ENCODE measurements at places on chromosomes 16 and 17. TPM values are rescaled to one million over a fixed set of nuclear protein-coding genes. Genes with fewer than 3 reads are reported as not detected.
A peak's percentile ranks its signal among the peaks of the same experiment; 100 is the strongest.

GRCh38 chr17:66570447-66571195 lies 264.3 kb upstream of the CACNG5 start:
- no peak for DNase-seq

GRCh38 chr17:47687748-47688147 lies 6.2 kb upstream of the TBKBP1 start:
- DNase-seq = peak; percentile 61

DNA sequence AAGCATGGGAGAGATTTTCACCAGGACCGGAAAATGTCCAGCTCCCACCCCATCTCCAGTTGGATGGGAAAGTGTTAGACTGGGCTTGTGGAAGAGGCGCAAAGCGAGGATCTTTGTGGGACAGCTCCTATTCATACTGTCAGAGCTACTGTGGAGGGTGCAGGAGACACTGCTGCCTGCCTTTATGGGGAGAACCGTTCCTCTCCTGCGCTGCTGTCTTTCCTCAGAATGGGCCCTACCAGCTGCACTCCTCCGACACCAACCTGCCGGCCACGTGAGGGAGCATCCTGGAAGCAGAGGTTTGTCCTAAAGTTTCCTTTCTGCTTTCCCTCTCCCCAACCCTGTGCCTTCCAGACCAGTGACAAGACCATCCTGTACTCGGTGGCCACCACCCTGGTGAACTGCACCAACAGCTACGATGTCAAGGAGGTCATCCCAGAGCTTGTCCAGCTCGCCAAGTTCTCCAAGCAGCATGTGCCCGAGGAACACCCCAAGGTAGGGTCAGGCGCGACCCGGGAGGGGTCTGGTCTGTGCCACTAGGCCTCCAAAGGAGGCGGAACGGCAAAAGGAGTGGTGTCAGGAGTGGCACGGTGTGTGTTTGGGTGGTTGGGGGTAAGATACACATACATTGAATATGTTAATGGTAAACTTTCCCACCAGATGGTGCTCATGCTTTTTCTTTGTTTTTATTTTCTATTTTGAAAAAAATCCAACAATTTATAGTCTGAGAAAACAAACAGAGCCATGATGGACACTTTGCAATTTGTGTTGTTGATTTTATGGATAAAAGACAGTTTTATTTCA lies 23.0 kb downstream of the SLC35G3 start:
- DNase-seq = no peak

DNA sequence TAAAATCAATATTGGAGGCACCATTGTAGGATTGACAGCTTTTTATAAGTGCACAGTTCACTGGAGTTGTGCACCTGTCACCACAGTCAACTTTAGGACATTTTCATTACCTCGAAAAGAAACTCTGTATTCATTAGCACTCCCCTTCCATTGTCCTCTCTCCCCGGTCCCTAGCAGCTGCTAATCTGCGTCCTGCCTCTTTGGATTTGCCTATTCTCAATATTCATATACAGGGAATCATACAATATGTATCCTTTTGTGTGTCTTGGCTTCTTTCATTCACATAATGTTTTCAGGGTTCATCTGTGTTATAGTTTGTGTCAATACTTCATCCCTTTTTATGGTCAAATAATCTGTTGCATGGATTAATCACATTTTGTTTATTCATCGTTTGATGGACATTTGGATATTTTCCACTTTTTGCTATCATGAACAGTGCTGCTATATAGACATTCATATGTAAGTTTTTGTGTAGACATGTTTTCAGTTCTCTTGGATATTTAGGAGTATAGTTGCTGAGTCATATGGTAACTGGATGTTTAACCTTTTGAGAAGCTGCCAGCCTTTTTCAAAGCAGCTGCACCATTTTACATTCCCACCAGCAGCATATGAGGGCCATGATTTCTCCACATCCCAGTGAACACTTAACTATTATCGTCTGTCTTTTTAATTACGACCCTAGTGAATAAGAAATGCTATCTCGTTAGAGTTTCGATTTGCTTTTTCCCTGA lies 9.8 kb downstream of the DNAJA3 start:
- no peak for DNase-seq

DNA sequence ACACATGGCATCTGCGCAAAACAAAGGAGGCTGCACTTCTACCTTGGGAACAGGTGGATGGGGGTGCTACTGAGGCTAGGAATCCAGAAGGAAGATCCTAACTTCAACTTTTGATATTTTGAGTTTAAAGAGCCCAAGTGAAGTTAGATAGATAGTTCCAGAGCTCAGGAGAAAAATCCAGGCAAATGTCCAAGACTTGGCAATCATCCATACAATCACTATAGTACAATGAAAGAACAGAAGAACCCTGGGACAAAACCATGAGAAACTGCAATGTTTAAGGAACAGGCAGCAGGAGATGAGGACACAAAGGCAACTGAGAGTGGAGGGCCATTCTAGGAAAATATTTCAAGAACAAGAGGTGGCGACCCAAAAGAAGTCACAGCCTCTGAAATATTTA lies 12.4 kb downstream of the CDYL2 start:
- peak; percentile 5 for DNase-seq

DNA sequence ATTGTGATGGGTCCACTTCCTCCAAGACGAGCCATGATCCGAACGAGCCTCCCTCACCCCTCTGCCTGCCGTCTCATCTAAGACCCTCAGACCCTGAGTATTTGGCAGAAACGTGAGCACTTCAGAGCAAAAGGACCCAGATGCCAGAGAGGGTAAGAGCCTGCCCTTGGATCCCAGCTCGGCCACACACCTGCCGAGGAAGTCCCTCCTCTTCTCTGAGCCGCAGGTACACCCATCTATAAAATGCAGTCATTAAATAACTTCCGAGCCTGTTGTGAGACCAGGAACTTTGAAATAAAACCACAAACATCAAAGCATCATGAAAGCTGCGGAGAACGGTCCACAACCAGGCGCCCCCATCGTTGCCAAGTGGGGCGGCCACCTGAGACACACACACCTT lies 64.8 kb upstream of the DOC2B start:
- DNase-seq = no peak

- DNase-seq = no peak
Observed at GRCh38 chr16:54334208-54334607, 47.6 kb upstream of the IRX3 start.

GRCh38 chr17:45135978-45136791 lies 698 bp downstream of the ACBD4 start:
- no peak for DNase-seq

DNA sequence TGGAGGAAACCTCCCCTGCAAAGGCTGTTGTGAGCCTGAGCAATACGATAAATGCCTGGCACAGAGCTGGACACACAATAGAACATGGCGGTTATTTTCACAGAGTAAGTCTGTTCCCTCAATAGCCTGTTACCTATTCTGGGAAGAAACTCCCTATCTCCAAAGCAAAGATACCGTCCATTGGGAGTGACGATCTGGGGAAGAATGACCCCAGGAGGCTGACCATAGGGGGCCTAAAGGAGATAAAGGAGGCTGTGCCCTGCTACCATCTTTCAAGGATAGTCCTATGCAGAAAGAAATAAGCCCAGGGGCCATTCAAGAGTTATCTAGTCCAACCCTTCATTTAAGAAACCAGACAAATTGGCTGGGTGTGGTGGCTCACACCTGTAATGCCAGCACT lies 4.1 kb upstream of the AXIN2 start:
- no peak for DNase-seq

DNA sequence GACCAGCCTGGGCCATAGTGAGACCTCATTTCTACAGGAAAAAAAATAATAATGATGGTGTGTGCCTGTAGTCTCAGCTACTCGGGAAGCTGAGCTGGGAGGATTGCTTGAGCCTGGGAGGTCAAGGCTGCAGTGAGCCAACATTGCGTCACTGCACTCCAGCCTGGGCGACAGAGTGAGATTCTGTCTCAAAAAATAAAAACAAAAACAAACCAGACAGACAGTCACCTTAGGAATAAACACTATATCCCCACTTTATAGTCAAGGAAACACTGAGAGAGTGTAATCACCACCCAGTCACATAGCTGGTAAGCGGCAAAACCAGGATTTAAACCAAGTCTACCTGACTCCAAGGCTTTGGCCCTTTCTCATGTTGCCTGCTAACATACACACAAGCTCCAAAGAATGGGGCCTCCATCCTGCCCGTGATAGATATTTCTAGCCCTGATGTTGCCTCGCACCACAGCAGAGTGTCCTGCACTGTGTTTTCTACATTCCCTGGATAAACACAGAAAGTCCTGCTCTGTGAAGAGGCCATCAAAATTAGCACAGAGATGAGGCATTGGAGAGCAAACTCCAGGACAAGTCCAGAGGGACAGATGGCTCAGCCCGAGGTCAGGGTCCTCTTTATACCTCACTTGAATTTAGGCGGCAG lies 66.1 kb upstream of the SMURF2 start:
- DNase-seq = no peak

DNA sequence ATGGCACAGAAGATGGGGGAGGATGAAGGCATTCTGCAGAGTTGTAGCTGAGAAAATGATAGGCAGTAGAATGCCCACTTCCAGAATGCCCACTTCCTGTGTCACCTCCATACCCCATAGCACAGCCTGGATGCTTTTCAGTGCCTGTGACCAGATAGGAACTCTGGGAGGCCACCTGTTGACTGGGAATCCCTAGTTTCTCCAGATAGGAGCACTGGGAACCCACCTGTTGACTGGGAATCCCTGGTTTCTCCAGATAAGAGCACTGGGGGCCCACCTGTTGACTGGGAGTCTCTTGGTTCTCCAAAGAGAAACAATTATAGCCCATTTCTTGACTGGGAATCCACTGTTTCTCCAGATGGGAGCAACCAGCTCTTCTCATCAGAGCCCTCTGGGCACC lies 11.6 kb downstream of the CPHXL start:
- no peak for DNase-seq

GRCh38 chr17:41613277-41614082 lies 913 bp upstream of the KRT16 start:
- DNase-seq = no peak

GRCh38 chr17:354651-355556 lies 2.3 kb upstream of the RPH3AL start:
- DNase-seq = no peak

- DNase-seq = no peak
Observed at GRCh38 chr16:2288726-2289125, 20.8 kb upstream of the RNPS1 start.

- DNase-seq = no peak
Observed at GRCh38 chr17:69486779-69487637, 72.5 kb downstream of the MAP2K6 start.

GRCh38 chr17:58120195-58120822 lies 27.9 kb upstream of the OR4D1 start:
- DNase-seq = peak; percentile 89

DNA sequence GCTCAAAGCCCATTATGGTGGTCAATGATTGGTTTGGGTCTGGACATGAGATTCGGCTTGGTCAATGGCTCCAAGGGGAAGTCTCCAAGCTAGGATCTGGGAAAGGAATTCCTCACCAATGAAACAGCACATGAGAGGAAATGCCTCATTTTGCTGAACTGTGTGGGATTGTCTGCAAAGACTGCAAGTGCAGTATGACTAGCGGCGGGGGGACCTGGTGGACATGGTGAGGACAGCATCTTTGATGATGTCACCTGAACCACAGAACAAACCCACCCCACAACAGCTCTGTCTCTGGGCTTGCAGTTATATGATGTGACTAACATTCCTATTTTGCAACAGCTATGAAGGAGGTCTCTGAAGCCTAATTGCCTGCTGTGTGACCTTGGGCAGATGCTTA lies 50.6 kb upstream of the NKD1 start:
- no peak for DNase-seq

DNA sequence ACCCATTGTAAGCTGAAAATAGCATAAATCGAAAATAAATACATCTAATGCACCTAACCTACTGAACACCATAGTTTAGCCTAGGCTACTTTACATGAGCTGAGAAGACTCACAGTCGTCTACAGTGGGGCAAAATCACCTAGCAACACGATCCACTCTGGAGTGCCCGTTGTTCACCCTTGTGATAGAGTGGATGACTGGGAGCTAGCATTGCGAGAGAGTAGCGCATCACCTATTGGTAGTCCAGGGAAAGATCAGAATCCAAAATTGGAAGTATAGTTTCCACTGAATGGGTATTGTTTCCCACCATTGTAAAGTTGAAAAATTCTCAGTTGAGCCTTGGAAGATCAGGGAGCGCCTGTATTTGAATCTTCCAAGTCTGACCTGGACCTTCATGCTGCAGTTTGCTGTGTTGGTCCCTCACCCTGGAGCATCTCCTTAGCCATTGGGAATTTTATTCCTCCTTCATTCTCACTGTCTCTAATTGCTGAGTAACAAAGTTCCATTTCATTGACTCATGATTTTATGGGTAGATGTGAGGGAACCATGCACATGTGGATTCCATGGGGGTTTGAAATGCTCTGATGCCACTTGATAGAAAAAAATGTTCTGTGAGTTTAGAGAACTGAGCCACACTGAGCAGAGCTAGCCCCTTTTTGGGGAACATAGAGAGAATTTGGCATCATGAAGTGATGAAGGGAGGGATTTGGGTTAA lies 19.6 kb downstream of the AKAP1 start:
- no peak for DNase-seq

DNA sequence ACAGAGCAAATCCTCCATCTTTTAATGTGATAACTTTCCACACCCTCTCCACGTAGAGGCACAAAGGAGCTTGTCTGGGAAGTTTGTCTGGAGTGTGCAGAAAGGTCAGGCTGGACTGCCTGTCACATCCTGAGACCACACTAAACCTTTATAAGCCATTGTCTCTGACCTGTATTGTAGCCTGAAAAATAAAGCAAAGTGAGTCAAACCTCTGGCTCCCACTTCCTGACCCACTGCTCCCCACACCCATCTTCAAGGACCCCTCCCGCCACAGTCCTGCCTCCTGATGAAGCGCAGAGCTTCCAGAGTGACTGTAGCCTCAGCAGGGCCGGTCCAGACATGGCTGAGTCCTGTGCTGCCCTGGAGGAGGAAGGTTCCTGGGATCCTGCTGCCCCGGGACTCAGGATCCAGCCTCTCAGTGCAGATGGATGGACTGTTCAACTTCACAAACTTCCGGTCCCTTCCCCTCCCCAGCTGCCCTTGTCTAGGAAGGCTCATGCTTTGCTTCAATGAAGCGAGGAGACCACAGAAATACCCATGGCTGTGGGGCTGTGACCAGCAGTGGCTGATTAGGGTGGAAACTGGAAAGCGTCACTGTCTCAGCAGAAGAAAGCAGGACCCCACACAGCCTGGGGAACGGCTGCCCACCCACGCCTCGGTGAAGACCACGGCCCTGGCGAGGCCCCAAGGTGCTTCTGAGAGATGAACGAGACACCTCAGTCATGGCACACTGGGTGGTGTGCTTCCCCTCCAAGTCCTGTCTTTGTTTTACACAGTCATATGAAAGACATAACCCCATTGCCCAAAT lies 30.9 kb upstream of the CLEC18B start:
- DNase-seq = no peak

DPEP2 gene
- 0.09 TPM for polyA plus RNA-seq

KRT9 gene
- not detected for polyA plus RNA-seq

CES5A gene
- polyA plus RNA-seq = not detected

CCL22 gene
- polyA plus RNA-seq = 0.42 TPM

TMEM100 gene
- polyA plus RNA-seq = 0.52 TPM

NOXO1 gene
- polyA plus RNA-seq = 2.0 TPM

DNAAF1 gene
- polyA plus RNA-seq = 0.42 TPM

UMOD gene
- not detected for polyA plus RNA-seq

SLC52A1 gene
- polyA plus RNA-seq = 0.21 TPM

EVPLL gene
- 0.18 TPM for polyA plus RNA-seq

All from GM23338 (cell line).